ENCODE measurements at places on chromosomes 5 and 9.

DNA sequence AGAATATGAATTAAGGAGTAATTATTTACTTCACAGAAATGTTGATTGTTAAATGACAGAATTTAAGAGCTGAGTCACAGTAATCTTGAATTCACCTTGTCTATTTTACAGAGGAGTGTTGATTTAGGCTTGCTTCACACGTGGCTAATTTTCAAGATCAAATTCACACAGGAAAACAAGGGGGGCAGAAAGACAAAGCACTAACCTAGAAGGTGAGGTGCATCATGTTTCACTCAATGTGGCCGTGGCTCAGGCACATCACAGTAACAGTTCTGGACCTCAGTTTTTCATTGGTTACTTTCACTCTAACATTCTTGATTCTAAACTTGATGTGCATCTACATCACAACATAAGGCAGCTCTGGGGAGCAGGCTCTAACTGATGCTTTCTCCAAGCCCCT, 69.6 kb upstream of the GNAQ start:
- no peak for DNase-seq

- DNase-seq: no peak
These were observed 23.5 kb upstream of the CARTPT start for GRCh38 chr5:71695595-71695994.

GRCh38 chr5:4295663-4296339, 700.2 kb downstream of the IRX1 start:
- no peak for DNase-seq

- DNase-seq: peak; percentile 91
These were observed 117.9 kb upstream of the CDH18 start for GRCh38 chr5:20105915-20106314.

DNA sequence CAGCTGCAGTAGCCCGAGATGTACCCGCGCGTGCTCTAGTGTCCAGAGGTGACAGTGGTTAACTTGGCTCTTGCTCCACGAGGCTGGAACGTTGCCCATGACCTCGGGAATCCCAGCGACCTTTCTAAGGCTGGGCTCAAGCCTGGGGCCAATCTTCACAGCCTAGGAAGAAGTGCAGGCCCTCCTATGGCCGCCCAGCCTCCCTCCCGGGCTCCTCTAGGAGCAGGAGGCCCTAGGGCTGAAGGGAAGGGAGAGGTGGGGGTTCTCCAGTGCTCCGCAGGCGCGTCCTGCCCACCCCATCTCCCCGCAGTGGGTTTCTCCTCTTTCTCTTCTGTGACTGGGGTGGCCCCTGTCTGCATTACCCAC, 13.3 kb downstream of the NR2F1 start:
- DNase-seq: no peak

DNA sequence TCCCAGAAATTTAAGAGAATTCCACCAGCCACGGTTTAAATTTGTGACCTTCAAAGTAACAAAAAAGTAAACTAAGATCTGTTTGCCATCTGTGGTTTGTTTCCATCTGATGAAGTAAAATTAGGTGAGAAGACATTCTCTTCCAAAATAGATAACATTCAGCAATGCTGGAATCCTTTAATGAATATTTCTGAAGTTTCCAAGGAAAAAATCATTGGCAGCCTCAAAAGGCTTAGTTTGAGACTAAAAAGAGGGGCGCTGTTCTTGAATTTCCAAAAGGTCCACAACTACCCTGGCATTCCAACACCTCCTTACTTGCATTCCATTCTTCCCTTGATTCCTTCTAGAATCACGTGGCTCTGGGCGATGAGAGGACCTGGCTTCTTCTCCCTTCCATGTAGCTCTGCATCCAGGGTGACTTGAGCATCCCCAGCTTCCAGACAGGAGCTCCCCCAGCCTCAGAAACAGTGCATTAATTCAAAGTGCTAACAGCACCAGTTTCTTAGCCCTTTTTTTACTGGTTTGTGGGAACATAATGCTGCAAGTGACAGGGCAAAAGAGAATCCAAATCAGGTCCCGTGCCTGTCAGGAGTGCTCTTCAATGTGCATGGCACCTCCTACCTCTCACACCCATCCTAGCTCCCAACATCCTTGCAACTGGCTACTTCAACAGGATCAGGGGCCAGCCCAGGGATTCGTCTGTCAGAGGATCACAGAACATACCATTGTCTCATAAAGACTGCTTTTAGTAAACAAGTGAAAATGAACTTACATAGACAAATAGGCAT, 191.5 kb upstream of the S1PR3 start:
- no peak for DNase-seq

- DNase-seq: no peak
These were observed 302.5 kb downstream of the MLLT3 start for GRCh38 chr9:20319641-20320337.
